ENCODE measurements at places on chromosomes 13 and 19. TPM values are rescaled to one million over a fixed set of nuclear protein-coding genes. Genes with fewer than 3 reads are reported as not detected.

GRCh38 chr19:58395220-58395978, at the start of gene RNF225:
Gene RNF225, plus strand, starts transcription at chr19:58395656. Its CDS starts 434 bp downstream, at chr19:58396090.
- no peak for DNase-seq

DNA sequence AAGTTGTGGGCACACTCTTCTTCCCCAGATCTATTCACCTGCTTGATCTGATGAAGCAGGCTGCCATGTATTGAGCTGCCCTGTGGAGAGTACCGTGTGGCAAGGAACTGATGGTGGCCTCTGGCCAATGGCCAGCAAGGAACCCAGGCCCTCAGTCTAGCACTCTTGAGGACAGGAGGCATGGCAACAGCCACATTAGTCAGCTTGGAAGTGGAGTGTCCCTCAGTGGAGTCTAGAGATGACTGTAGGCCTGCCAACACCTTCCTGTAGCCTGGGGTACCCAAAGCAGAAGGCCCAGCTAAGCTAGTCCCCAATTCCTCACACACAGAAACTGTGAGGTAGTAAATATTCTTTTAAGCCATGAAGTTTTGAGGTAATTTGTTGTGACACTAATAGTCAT, 412.5 kb downstream of the DACH1 start:
- no peak for DNase-seq

GRCh38 chr19:30420881-30421280, 48.7 kb downstream of the ZNF536 start:
- no peak for DNase-seq

The ZNF285 gene
- 6.3 TPM for total RNA-seq

DNA sequence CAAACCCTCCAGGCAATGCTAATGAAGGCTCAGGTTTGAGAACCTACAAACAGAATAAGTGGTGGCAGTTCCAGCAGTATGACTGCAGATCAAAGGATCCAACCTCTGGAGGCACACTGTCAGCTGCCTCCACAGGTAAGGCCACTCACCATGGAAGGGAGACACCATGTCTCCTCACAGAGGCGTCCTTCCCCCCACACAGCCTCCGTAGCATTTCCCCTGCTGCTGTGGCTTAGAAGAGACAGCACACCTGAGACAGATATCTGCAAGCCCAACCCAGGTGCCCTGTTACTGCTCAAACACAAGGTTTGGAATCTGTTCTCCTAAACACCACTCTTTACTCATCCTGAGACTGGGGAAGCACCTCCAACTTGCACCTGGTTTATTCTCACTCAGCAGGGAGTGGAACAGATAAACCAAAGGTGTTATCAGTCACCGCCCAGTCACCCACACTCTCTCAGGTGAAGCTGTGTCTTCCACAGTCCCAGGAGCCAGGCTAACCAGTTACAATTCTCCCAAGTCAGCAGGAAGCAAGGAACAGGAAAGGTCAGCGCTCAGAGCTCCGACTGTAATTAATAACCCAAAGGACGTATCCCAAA, 311.2 kb downstream of the FOXO1 start:
- no peak for DNase-seq

DNA sequence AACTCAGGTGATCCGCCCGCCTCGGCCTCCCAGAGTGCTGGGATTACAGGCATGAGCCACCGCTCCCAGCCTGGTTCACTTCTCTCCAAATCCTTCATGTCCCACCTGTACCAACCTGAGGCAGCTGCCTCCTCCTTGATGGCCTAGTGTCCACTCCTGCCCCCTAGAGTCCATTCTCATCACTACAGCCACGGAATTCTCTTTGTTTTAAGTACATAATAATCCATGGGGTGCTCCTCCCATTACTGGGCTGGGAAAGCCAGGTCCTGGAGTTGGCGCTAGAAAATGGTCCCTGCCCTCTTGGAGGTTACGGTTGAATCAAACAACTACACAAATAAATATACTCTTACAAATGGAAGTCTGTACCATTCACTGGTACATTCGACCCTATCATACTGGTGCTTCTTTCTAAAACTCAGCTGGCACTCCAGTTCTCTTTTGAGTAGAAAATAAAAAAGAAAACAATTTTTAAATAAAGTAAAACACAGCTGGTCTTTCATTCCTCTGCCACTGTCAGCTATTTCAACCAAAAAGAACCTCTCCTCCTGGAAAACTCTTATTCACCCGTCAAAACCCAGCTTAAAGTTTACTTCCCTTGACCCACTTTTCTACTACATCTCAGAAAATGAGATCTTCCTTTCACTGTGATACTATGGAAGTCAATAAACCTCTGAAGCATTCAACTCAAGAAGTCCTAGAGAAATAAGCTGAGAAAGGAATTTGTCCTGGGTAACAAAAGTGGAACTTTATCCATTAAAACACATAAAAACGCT, 22.4 kb upstream of the ARHGEF18 start:
- no peak for DNase-seq

The PRSS57 gene
- total RNA-seq: not detected

- no peak for DNase-seq
These were observed 731.0 kb downstream of the SLITRK6 start for GRCh38 chr13:85068231-85068630.

DNA sequence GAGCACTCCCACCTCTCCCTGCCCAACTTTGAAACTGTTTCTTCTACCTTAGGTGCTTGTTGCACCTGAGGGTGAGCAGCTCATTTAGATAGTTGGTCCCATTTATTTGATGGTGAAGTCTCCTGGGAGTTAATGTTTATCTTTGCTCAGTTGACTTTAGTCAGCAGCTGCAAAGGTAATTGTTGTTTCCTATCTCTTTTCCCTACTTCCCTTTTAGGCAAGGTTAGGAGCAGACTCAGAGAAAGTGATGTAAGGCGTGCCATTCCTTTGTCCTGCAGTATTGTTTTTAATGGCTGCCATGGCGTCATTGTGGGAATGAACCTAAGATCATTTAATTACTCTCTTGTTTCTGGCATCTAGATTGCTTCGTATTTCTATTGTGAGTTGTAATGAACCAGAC, 11.6 kb downstream of the AKAP11 start:
- DNase-seq: no peak

- DNase-seq: no peak
These were observed 42.6 kb downstream of the CYP4F22 start for GRCh38 chr19:15550929-15551292.

- no peak for DNase-seq
These were observed 152.8 kb downstream of the CYSLTR2 start for GRCh38 chr13:48806522-48806921.

The UBE2L5 gene
- not detected for total RNA-seq

GRCh38 chr13:50940509-50940908, 30.9 kb downstream of the RNASEH2B start:
- DNase-seq: no peak

The FFAR2 gene
- 0.72 TPM for total RNA-seq

DNA sequence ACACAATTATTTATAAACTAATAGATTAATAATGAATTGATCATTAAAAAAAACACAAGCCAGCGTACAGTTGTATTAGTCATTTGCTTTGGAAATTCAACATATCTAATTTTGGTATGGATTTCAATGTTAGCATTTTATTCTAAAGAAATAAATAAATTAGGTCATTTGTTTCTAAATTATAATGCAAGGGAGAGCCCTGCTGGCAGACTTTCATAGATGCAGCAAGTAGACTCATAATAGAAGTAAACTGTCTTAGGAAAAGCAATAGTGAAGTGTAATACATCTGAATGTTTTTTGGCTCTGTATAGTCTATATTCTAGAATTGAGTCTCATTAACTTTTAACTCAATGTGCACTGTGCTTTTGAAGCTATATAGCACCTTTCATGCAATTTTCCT, 982.4 kb upstream of the MIR17HG start:
- peak; percentile 50 for DNase-seq

DNA sequence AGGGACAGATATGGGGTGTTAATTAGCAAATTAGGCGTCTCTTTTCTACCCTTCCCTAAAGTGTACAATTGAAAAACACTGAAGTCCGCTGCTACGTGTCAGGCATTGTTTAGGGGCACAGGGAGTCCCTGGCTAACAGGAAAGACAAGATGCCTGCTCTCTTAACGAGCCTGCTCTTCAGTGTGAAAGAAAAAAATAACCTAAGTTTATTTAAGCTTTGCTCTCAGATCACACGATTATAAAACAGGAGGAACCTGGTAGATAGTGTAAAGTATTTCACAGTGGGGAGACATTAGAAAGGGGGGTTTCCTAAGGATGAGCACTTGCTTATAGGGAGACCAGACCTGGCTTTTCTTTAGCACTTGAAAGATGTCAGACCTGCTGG, 38.7 kb downstream of the IGFL2 start:
- DNase-seq: no peak

The SUGP1 gene
- 27.0 TPM for total RNA-seq

The KIR2DL3 gene
- total RNA-seq: 1.7 TPM

The KLK12 gene
- not detected for total RNA-seq

The CEACAM1 gene
- 3.4 TPM for total RNA-seq

- DNase-seq: no peak
These were observed 35.0 kb downstream of the B3GLCT start for GRCh38 chr13:31234729-31235128.

- DNase-seq: no peak
These were observed 46.9 kb upstream of the UBE2L5 start for GRCh38 chr13:30375265-30375835.

DNA sequence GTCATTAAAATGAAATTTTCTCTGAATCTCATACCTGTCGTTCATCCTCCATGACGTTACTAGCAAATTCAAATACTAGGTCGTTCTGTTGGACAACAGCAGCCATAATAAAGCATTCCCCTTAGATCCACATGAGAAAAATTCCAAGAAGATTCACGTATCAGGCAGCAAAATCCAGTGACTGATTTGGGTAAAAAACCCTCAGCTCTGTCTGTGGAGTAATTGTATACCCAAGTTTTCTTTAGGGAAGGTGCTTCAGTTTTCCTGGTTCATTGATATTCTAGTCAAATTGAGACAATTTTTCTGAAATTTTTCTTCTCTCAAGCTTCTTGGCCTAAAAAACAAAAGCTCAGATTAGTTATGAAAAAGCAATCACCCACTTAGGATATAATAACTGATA, 37.2 kb downstream of the ELF1 start:
- peak; percentile 12 for DNase-seq

- peak; percentile 78 for DNase-seq
These were observed at the start of gene C19orf38 for GRCh38 chr19:10848230-10848856. Gene C19orf38, plus strand, starts transcription at chr19:10848415. Its CDS starts 94 bp downstream, at chr19:10848509.

GRCh38 chr13:99119656-99120055, 81.0 kb upstream of the UBAC2 start:
- no peak for DNase-seq

DNA sequence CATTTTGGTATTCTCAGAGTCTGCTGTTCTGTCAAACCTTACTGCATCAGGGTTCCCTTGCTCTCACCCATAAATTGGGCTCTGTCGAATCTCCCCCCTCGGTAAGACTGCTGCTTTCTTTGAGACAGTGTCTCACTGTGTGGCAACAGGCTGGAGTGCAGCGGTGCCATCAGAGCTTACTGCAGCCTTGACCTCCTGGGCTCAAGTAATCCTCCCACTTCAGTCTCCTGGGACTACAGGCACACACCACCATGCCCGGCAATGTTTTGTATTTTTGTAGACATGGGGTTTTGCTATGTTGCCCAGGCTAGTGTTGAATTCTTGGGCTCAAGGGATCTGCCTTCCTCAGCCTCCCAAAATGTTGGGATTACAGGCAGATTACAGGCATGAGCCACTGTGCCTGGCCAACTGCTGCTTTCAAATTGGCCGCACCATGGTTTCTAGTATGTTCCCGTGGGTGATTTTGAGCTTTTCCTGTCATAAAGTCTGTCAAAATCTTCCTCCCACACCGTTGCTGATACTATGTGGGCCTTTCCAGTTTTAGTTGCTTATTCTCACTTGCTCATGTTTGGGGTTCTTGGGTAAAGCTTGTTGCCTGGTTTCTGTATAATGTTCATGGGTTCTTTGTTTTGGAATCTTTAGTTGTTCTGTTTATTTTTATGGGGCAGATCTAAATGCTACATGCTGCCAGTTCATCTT, 10.6 kb downstream of the RFC3 start:
- DNase-seq: no peak

GRCh38 chr13:44303681-44304432, 69.8 kb upstream of the SERP2 start:
- DNase-seq: peak; percentile 70

DNA sequence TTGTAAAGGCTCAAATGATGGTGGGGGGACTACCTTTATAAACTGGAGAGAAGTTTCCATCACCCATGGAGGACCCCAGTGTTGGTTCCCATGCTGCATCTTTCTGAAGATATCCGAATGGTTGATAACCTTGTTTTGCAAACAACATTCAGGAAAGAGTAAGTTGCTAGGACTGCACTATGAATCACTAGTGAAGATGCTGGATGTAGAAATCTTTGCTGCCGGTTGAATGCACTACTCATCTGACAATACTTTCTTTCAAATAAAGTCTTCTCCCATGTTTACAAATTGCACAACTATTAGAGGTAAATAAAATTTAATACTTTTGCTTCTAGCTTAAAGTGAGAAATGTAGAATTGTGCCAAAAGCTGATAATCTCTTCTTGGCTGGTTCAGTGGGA, 198.4 kb upstream of the SLITRK6 start:
- DNase-seq: no peak

- peak; percentile 24 for DNase-seq
These were observed 28.7 kb upstream of the C1QTNF9 start for GRCh38 chr13:24280720-24281119.

The LGI4 gene
- 10.6 TPM for total RNA-seq

GRCh38 chr13:106561551-106562170, 6.3 kb downstream of the ARGLU1 start:
- DNase-seq: peak; percentile 15

The ZNF441 gene
- total RNA-seq: 16.9 TPM

- DNase-seq: peak; percentile 54
These were observed 74.9 kb upstream of the MTIF3 start for GRCh38 chr13:27524981-27525975.

GRCh38 chr13:53050151-53050550, 21.5 kb downstream of the OLFM4 start:
- DNase-seq: no peak
